ENCODE measurements at places on chromosomes 1 and 21. TPM values are rescaled to one million over a fixed set of nuclear protein-coding genes. Genes with fewer than 3 reads are reported as not detected.

Gene KCNE2
- not detected for total RNA-seq

Gene GPR25
- total RNA-seq = not detected

DNA sequence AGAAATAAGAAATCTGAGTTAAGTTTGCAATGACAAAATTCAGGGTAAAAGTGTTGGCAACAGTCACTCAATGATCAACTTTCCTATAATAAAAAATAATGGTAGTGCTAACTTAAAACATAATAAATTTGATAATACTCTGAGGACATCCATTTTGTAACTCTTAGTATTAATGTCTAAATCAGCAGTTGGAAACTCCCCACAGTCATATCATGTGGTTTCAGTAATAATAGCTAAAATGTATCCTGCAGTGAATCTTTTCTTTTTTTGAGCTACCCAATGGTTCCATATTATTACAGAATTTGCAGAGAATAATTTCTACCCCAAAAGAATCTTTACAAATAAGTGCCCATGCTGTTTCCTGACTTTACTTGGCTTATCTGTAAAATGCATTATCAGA lies 286.7 kb downstream of the PTPRC start:
- DNase-seq = no peak

- DNase-seq = no peak
These were observed 2.4 kb downstream of the VPS13D start for GRCh38 chr1:12232221-12232620.

- peak; percentile 63 for DNase-seq
These were observed 25.6 kb downstream of the SLC45A1 start for GRCh38 chr1:8343464-8344001.
